ENCODE measurements at places on chromosomes 5 and 9. TPM values are rescaled to one million over a fixed set of nuclear protein-coding genes. Genes with fewer than 3 reads are reported as not detected.
A peak's percentile ranks its signal among the peaks of the same experiment; 100 is the strongest.

GRCh38 chr9:13427587-13427986, 148.1 kb upstream of the MPDZ start:
- DNase-seq: peak; percentile 11

- DNase-seq: no peak
Measured at GRCh38 chr5:81657386-81657785, 93.5 kb downstream of the SSBP2 start.

GRCh38 chr5:139078345-139078744, 119.8 kb downstream of the SIL1 start:
- DNase-seq: no peak

DNA sequence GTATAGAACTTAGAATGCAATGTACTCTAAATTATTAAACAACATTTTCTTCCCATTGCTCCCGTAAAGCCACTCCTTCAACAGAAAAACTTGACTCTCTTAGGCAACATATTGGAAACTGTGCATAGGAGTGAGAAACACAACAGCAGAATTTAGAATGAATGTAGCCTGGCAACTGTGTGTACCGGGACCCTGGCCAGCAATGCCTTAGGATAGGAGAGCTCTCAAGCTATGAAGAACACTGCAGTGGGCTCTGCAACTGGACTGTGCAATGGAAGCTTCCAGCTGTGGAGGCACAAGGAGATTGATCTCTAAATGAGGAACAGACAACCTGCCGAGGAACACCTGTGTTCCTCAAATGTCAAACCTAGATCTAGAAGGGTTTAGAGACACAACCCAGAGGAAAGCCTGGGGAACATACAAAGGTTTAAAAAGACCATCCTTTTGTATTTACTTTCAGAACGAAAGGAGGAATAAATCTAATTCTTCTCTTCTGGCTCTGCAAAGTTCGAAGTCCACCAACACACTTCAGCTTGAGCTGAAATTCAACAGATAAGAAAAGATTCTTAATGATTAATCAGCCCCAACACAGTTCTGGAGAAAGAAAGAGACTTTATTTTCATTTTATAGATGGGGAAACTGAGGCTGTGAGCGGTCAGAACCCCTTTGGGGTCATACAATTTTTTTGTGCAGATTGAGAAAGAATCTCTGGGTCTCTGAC, 51.5 kb upstream of the ARL15 start:
- no peak for DNase-seq

- no peak for DNase-seq
Measured at GRCh38 chr9:125472926-125473701, 211.5 kb downstream of the GAPVD1 start.

DNA sequence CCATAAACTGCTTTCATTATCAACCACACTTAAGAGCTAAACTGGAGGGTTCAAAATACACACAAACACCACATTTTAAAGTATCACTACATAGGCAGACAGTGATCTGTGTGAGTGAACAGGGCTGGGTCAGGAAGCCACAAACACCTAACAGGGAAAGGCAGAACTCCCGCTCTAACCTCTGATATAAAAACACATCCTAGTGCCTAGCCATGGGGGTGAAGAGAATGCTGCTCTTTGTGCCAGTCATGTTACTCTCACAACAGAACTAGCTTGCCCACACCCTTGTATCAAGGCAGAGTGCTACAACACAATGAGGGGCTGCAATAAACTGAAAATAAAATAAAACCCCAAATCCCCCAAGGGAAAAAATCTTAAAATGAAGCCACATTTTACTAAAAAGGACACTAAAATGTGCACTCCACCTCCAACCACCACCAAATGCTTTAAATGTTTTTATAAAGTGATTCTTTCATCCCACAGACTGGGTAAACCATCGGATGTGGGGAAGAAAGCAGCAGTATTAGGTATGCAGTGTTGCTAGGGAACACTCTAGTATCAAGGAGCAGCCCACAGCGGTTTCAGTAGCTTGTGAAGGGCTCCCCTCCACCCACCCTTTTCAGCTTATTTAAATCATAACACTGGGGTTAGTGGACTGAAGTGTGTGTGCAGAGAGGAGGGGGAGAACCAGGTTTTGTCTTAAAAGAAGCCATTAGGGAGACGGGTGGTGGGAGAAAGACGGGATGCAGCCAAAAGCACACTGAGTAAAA, 64.5 kb downstream of the TMEM161B start:
- DNase-seq: no peak

DNA sequence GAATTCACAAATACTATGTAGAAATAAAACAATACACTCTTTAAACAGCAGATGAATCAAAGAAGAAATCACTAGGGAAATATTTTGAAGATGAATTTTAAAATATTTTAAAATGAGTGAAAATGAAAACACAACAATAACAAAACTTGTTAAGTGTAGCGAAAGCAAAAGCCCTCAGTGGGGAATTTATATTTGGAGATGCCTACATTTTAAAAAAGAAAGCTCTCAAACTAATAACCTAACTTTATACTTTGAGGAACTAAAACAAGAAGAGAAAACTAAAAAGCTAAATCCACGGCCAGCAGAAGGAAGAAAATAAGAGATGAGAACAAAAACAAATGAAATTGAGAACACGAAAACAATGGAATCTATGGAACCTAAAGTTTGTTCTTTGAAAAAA, 22.7 kb downstream of the SPDL1 start:
- DNase-seq: no peak

GRCh38 chr5:74516211-74516636, 124.3 kb downstream of the ENC1 start:
- DNase-seq: no peak

DNA sequence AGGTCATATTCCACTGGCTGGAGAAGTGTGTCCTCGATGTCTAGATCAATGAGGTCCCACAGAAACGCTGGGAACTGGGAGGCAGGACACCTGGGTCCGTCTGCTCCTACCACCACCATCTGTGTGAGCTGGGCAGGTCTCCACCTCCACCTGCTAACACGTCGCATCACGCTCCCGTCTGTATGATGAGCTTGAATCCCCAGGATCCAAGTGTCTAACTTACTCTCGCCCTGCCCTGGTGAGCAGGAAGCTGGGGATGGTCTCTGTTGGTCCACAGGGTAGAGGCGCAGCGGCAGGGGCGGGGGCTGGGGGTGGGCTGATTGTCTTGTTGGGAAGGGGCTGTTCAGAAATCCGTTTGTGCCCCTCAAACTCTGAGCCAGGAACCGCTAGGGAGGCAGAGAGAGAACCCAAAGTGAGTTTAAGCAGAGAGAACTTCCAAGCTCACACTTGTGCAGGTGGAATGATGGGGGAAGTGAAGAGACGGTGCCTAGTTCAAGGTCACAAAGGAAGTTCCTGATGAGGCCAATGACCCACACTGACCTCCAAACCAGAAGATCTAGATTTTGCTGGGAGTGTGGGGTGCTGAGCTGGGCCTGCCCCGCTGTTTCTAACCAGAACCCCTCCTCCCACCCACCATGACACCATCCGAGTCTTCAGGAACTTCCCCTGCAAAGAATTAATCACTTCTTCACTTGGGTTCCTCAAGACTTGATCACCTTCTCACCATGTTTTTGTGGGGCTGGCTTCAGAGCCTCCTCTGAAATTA, 21.1 kb downstream of the ORM2 start:
- no peak for DNase-seq

- no peak for DNase-seq
Measured at GRCh38 chr9:79689576-79689975, 117.8 kb downstream of the TLE4 start.

DNA sequence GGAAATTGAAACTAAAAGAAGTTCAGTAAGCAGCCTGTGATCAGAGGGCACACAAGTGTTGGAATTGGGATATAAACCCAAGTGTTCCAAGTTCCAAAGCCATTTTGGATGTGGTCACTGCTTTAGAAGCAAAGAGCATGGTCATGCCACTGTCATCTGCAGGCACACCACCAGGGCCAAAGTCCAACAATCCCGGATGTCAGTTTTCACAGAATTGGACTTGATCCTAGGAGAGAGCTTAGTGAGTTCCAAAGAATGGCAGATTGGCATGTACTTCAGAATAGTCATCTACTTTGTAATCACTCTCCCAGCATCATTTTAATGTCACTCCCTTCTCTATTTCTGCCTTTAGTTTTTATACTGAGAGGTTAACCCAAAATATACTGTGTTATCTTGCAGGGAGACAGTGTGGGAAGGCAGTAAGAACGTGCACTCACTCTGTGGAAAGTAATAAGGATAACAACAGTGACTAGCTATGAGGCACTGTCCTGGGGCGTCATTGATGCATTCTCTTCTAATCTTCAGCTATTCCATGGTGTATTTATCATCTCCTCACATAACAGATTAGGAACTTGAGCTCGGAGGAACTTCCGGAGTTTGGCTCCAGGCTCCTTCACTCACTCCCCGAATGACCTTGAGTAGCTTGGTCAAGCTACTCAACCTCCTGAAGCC, 388.0 kb downstream of the ACTL7B start:
- no peak for DNase-seq

DNA sequence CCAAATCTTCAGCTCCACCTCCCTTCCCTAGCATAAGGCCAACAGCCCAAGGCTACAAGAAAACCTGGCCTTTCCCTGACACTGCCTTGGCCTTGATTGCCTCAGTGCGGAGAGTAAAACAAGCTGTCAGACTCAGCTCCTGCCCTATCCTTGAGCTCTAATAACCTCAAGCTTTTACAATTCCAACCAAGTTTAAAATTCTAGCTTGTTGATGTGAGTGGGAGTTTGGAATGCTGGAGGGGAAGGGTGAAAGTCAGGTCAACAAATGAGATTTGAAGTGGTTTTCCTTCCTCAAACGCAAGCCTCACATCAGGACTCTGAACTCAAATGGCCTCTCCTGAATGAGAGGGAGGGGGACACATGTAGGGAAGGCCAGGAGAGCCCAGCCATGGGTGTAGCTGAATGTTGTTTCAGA, 197.0 kb upstream of the VLDLR start:
- DNase-seq: no peak

DNA sequence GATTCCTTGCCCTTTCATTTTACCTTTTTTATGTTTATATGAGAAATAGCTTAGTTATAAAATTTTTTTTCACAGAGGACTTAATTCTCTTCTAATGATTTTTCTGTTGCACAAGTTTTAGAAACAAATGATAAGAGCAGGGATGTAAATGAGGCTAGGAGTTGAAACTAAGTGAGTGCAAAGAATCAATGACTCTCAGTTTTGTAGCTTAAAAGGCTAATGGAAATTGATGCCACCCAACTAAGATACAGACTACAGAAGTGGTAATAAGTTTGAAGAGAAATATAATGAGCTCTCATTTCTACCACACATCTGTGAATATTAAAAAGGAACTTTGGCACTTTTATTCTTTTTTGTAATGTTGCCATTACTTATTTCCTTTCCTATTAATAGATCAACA, 105.1 kb downstream of the LURAP1L start:
- DNase-seq: no peak

GRCh38 chr5:43121913-43122484, 1.3 kb downstream of the ZNF131 start:
- peak; percentile 34 for DNase-seq

- no peak for DNase-seq
Measured at GRCh38 chr5:14431534-14431933, 150.1 kb upstream of the OTULINL start.

DNA sequence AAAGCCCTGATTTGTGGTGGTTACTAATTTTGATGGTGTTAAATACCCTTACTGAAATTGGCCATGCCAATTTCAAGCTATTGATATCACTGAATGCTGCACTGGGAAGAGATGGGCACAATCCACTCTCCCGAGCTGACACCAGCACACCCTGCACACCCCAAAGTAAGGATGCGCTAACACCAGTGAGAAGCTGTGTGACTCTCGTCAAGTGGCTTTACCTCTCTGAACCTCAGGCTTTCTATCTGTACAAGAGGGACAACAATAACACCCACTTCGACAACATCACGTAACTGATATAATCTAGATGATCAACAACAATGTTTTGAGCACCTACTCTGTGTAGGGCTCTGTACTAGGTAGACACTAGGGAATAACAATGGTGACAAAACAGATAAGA, 8.0 kb upstream of the AKNA start:
- no peak for DNase-seq

DNA sequence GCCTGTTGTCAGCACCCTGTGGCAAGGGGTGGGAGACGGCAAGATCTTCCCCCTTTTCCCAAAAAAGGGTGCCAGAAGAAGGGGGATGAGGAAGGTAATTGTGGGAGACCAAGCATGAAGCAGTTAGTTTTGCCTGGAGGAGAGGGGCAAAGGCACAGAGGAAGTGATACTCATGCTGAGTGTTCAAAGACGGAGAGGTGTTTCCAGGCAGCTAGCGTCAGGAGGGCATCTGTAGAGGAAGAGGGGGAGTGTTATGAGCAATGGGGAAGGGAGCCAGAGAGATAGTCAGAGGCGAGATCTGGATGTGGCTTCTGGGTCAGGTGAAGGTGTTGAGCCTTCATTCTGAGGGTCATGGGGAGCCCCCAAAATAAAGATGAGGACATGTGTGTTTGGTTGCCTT, 26.9 kb upstream of the ADAM19 start:
- no peak for DNase-seq

- DNase-seq: no peak
Measured at GRCh38 chr9:87375397-87376073, 122.1 kb upstream of the DAPK1 start.

- no peak for DNase-seq
Measured at GRCh38 chr5:176611435-176611834, 1.5 kb upstream of the GPRIN1 start.

- DNase-seq: no peak
Measured at GRCh38 chr9:110601098-110601497, 21.6 kb upstream of the SVEP1 start.

DNA sequence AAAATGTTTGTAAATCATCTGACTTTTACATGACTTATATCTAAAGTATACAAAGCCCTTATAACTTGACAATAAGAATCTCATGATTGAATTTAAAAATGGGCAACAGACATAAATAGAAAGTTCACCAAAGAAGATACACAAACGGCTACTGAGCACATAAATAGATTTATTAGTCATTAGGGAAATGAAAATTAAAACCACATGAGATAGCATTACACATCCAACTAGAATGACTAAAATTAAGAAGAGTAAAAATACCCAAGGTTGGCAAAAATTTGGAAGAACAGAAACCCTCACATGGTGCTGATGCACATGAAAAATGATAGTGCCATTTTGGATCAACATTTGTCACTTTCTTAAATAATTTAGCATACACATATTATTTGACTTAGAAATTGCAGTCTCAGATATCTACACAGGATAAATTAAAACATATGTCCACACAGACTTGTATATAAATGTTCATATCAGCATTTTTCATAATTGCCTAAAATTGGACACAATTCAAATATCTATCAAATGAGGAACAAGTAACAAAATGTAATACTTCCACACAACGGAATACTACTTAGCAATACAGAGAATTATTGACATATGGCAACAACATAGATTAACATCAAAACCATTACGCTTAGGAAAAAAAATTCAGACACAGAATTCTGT, 359.1 kb upstream of the DAB2 start:
- DNase-seq: no peak

ZNF366 gene
- total RNA-seq: 0.82 TPM

SEC24A gene
- 17.9 TPM for total RNA-seq

WDR31 gene
- total RNA-seq: 2.4 TPM

FOXD4 gene
- 1.2 TPM for total RNA-seq

STPG3 gene
- total RNA-seq: not detected

PCDHB3 gene
- 11.0 TPM for total RNA-seq

All from frontal cortex (tissue), 4 donors.